NCI-H1105 (cell line): ENCODE measurements at places on chromosomes 4 and X.

- DNase-seq: no peak
Measured at GRCh38 chr4:87916626-87917025, 58.9 kb upstream of the SPP1 start.

GRCh38 chr4:66693694-66694093, 851.6 kb downstream of the CENPC start:
- DNase-seq: no peak

GRCh38 chr4:153371701-153372234, 27.3 kb downstream of the MND1 start:
- DNase-seq: no peak

DNA sequence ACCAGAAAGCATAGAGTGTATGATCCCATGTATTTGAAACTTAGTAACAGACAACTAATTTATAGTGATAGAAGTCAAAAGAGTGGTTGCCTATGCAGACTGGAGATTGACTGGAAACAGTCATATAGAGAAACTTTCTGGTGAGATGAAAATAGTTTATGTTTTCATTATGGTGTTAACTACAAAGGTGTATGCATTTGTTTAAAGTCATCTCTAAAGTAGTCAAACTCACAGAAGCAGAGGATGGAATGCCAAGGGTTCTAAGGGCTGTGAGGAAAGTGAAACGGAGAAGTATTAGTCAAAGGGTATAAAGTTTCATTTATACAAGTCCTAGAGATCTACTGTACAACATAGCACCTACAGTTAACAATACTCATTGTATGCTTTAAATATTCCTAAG, 45.8 kb downstream of the ENOX2 start:
- DNase-seq: no peak

GRCh38 chr4:123353656-123354055, 42.9 kb upstream of the SPRY1 start:
- no peak for DNase-seq

DNA sequence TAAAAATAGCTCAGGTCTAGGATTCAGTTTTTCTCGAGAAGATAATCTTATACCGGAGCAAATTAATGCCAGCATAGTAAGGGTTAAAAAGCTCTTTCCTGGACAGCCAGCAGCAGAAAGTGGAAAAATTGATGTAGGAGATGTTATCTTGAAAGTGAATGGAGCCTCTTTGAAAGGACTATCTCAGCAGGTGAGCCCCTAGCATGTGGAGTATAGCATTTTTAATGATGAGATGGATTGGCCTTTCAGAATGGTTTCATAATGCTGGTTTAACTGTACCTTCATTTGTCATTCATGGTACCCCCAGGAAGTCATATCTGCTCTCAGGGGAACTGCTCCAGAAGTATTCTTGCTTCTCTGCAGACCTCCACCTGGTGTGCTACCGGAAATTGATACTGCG, 79.4 kb downstream of the SLC10A6 start:
- no peak for DNase-seq

- no peak for DNase-seq
Measured at GRCh38 chrX:39957816-39958566, 139.8 kb downstream of the BCOR start.

GRCh38 chr4:87281603-87282002, 41.1 kb downstream of the HSD17B13 start:
- no peak for DNase-seq

DNA sequence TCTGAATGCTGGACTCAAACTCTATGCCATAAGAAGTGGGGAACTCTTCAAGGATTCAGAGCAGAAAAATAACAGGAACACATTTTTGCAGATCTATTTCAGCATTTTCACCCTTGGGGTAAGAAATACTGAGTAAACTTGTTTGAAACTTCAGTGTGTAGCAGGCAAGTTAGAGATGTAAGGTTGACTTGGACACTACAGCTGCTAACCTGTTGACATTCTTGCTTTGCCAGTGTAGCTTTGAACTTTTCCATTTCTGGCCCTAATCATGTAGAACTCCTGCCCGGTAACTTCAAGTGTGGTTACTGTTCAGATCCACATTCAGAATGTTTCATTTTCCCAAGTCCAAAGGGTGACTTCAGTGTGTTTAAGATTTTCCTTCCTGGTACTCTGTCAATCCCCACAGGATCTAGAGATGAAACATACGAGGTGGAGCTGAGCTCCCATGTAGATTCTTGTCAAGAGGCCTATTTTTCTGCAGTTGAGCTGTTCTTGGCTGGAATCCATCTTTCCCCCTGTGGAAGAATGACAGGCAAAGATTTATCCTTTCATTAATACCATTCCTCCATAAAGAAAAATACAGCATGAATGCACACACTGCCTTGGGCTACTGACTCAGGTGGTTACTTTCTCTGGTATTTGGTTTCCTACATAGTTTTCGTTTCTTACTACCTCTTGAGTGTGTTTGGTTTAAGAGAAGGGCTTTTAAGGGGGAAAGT, 34.1 kb downstream of the FHDC1 start:
- DNase-seq: no peak

GRCh38 chr4:84582988-84583875, at the start of gene CDS1:
Gene CDS1, plus strand, starts transcription at chr4:84583127. Its CDS starts 275 bp downstream, at chr4:84583402.
- peak; percentile 68 for DNase-seq

- no peak for DNase-seq
Measured at GRCh38 chr4:181949704-181950312, 293.4 kb upstream of the TENM3 start.

DNA sequence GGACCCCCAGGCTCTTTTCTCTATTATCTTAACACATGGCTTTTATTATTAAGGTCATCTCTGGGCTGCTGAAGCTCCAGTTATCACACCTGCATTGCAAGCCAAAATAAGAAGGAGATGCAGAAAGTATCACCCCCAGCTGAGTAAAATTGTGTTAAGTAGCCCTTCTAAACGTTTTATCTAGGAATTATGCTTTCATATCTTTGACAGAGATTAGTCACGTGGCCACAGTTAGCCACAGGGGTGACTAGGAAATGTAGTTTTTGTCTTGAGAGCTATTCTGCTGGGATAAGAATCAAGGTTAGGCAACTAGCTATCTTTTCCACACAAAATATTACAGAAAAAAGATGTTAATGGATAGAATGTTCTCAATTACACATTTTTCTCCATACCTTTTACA, 102.1 kb downstream of the ANXA3 start:
- no peak for DNase-seq

DNA sequence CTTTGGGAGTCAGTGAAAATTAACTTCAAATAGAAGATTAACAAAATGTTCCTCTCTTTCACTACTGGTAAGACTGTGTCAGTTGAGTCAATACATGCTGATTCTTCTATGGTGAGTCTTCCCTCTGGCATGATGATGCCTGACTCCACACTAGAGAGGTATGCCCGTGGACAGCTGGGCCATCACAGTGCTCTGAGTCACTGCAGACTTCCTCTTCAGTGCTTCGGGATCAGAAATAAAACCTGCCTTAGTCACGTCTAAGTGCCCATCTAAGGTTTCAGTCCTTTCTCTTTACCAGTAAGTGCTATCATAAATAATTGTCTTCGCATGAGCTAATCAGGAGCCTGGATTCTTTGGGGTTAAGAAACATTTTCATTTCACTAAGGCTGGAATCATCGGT, 1.6 kb upstream of the ASB5 start:
- peak; percentile 7 for DNase-seq

DNA sequence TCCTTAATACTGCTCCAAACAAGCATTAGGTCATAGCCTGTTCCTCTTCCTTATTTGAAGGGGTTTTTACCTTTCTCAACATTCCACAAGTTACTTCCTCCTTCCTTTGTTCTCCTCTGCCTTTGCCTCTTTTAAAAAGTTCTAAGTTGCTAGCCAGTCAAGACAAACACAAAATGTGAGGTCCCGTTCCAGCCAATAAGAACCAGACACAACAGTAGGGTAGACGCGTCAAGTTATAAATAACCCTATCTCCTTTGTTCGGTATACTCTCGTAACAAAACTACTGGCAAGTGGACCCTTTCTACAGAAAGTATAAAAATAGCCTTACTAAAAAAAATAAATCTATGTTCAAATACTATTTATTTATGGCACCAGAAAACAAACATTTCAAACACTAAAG, 6.3 kb upstream of the ACE2 start:
- DNase-seq: no peak

DNA sequence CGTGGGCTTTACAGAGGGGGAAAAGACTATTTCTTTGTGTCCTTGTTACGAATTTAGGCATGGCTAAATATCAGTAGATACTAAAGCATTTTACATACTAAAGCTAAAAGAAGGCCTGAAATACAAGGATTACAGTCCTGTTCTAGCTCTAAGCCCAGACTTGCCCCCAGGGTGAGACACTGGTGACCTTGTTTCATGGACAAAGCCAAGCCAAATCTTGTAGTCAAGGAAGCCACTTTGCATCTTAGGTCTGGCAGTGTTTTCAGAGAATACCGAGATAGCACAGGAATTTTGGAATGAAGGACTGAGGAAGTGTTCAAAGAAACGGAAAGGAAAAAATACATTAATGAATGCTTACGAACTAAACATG, 733 bp upstream of the G3BP2 start:
- DNase-seq: no peak

DNA sequence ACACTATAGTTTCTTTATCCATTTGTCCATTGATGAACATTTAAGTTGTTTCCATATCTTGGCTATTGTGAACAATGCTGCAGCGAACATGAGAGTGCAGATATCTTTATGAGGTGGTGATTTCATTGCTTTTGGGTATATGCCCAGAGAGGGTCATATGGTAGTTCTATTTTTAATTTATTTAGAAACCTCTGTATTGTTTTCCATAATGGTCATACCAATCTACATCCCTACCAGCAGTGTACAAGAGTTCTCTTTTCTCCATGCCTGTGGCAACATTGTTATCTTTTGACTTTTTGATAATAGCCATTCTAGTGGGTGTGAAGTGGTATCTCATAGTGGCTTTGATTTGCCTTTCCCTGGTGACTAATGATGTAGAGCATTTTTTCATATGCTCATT, 48.8 kb downstream of the EDA start:
- no peak for DNase-seq

DNA sequence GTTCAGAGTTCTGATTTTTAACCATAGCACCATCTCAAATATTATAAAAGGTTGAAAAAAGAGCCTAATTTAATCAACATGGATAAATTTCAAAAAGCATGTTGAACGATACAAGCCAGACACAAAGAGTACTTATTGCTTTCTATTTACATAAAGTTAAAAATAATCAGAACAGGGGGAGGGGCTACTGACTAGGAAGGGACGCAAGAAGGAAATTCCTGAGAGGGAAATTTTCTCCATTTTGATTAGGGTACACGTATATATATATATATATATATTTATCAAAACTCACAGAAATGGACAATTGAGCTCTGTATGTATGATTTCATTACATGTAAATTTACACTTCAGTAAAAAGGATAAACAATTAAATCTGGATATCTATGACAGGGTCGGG, 482 bp upstream of the MBTPS2 start:
- DNase-seq: no peak

DNA sequence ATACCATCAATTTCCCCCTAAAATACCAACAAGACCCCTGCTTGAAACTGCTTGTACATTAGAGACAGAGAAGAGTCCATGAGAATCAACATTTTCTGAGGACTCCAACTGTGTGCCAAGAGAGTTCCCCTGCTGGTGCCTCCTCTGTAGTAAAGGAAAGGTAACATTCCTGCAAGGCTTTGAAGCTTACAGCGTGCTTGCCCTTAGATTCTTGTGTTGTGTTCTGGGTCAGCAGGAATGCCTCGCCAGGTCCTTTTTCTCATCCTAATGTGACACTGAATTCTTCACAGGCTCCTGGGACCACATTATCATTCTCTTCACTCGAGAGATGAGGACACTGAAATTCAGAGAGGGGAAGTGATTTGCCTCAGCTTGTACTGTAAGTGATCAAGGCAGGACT, 9.7 kb upstream of the EOLA2 start:
- no peak for DNase-seq

DNA sequence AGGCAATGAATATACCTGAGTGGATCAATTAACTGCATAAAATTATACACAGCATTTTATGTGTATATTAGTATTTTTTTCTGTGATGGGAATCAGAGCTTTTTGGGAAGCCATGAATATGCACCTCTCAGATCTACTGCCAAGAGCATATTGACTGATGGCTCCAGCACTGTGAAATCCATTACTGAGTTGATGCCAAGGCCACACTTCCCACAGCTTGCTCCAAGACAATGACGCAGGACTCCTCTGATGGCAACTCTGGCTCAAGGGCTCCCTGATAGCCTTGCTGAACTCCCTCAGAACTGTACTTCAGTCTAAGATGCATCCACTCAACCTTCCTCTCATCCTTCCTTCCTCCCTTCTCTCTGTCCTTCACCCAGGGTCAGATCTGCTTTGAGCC, 82.7 kb downstream of the OTC start:
- DNase-seq: no peak

GRCh38 chrX:95156566-95156965, 1482.6 kb downstream of the FAM133A start:
- no peak for DNase-seq

DNA sequence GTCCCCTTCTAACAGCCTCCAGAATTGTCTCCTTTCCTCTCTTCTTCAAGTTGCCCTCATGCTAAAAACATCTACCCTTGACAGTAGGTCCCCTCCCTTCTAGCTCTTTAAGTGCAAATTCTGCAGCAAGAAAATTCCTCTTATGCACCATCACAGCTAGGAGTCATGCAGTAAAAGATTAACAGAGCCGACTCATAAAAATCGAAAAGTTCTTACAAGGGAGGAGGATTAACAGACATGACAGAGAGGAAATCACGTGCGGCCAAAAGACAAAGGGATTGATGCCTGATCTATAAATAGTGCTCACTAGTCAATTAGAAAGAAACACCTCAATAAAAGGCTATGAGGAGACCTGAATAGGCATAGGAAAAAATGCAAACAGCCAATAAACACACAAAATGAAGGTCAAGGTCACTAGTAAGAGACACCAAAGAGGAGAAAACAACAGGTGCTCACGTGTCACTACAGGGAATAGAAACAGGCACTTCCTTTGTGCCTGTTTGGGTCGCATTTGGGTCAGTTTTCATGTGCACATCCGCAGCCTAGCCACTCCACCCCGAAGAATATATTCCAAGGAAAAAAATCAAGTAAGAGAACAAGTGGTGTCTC, 3.4 kb downstream of the RNF212 start:
- DNase-seq: no peak

GRCh38 chr4:145945431-145946155, 7.0 kb upstream of the ZNF827 start:
- no peak for DNase-seq
